CD4-positive, alpha-beta T cell treated with Interleukin-4 for 4 hours (primary cell): ENCODE measurements at places on chromosomes 13 and 19.

GRCh38 chr19:45099467-45100191, 6.7 kb downstream of the PPP1R37 start:
- DNase-seq, result no peak

- DNase-seq, result no peak
These were observed 224.7 kb upstream of the UBL3 start for GRCh38 chr13:30074955-30075614.

DNA sequence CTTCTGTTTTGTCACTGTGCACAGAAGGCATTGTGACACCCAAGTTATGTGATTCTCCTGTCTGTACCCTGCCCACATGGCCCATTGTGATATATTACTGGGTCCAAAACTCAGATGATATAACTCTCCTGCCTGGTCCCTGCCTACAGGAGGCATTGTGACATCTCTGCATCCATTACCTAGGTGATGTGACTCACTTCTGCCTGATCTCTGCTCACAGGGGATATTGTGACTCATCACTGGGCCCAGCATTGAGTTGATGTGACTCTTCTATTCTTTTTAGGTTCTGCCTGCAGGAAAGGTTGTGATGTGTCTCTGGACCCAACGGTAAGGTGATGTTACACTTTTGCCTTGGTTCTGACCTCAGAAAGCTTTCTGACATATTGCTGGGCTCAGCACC, 67.9 kb upstream of the ZNF724 start:
- DNase-seq, result no peak

- no peak for DNase-seq
These were observed 706 bp downstream of the TNFRSF19 start for GRCh38 chr13:23570921-23571315.

- no peak for DNase-seq
These were observed 117.1 kb upstream of the USP29 start for GRCh38 chr19:57002710-57003109.

DNA sequence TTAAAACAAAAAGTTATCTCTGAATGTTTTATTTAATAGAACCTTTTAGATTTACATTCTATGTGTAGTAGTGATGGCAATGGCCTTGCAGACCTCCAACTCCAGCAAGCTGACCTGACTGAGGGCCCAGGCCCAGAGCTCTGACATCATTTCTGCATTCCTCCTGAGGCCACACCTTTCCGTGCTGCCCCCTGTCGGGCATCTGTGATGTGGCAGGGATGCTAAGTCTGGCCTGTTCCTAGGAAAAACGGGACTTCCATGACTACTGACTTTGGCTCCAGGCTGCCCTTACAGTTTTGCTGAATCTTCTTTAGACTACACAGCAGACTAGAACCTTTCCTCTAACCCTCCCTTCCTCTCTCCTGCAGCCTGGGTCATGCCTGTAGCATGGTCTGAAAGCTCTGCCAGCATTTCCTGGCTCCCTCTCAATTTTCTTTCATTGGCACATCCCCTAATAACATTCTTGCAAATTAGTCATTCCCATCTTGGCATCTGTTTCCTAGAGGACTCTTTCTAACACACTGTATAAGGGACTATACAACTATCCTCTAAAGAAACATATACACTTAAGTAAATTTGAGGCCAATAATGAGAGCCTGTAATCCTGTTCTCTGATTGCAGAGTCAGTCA, 249.1 kb downstream of the GPC5 start:
- no peak for DNase-seq

DNA sequence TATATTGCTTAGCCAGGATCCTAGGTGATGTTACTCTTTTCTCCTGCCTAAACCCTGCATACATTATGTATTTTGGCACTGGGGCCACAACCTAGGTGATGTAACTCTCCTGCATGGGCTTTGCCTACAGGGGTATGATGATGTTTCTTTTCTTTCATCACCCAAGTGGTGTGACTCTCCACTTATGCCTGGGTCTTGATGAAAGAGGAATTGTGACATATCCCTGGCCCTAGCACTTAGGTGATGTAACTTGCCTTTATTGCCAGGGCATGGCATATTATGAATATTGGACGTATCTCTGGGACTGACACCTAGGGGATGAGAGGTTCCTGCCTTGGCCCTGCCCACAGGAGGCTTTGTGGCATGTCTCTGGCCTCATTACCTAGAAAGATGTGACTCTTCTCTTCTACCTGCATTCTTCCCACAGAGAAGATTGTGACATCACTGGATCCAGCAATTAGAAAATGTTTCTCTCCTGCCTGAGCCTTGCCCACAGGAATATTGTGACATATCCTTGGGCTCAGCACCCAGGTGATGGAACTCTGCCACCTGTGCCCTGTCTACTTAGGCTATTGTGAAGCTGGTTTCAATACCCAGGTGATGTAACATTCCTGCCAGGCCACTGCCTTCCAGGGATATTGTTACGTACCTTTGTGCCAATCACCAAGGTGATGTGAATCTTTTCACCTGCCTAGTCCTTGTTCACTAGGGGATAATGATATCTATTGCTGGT, 27.3 kb upstream of the ZNF254 start:
- no peak for DNase-seq

DNA sequence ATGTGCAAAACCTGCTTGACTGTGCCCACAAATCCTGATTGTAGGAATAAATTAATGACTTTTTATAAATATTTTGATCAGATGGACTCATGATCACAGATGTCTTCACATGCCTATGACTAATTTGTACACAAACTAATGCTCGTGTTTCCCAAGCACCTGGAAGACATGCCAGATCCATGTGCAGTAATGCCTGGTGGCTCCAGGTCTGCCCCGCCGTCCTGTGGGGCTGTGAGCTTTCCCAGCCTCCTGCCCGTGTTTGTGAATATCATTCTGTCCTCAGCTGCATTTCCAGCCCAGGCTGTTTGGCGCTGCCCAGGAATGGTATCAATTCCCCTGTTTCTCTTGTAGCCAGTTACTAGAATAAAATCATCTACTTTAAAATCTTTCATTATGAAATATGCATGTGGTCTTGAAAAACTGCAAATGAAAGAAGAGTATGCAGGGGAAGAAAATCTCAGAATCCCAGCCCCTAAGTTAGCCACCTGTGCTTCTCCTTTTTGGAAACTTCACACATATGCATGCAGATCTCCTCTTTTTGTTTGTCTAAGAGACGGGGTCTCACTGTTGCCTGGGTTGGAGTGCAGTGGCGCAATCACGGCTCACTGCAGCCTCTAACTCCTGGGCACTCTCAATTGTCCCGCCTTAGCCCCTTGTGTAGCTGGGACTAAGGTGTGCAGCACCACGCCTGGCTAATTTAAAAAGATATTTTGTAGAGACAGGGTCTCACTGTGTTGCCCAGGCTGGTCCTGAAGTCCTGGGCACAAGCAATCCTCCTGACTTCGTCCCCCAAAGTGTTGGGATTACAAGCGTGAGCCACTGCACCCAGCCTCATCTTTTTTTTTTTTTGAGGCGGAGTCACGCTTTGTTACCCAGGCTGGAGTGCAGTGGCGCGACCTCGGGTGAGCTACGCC, 6.2 kb downstream of the RPL28 start:
- no peak for DNase-seq

DNA sequence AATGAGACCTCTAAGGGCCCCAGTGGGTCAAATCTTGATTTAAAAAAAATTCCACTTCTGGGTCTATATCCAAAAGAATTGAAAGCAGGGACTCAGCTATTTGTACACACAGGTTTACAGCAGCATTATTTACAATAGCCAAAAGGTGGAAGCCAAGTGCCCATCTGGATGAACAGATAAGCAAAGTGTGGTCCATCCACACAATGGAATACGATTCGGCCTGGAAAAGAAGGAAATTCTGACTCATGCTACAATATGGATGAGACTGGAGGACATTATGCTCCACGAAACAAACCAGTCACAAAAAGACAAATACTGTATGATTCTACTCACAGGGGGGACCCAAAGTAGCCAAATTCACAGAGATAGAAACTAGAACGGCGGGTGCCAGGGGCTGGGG, 76.7 kb downstream of the CACNA1A start:
- DNase-seq, result no peak

- no peak for DNase-seq
These were observed 354.1 kb downstream of the SUCLA2 start for GRCh38 chr13:47647001-47647400.

DNA sequence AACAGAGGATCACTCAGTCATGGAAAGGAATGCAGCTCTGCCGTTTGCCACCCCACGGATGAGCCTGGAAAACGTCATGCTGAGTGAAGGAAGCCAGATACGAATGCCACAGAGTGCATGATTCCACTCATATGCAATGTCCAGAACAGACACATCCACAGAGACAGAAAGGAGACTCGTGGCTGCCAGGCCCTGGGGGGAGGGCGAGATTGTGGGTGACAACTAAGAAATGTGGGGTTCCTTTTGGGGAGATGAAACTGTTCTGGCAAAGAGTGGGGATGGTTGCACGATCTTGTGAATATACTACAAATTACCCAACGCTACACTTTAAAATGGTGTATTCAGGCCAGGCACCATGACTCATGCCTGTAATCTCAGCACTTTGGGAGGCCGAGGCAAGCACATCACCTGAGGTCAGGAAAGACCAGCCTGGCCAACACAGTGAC, 27.2 kb upstream of the NAPA start:
- DNase-seq, result no peak

DNA sequence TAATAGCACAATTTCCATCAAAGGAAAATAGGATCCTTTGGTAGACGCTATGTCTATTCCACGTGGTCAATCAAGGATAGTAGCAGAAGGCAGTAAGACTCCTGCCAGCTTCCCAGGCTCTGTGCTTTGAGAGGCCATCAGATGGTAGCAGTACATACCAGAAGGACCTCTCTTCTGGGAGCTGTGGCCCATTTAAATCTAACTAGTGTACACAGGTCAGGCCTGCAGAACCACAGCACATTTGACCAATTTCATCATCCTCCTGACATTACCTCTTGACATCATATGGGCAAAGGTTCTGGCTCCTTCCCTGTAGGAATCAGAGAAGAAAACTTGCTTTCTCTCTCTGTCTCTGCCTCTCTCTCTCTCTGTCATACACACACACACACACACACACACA, 229.6 kb upstream of the HTR2A start:
- no peak for DNase-seq

DNA sequence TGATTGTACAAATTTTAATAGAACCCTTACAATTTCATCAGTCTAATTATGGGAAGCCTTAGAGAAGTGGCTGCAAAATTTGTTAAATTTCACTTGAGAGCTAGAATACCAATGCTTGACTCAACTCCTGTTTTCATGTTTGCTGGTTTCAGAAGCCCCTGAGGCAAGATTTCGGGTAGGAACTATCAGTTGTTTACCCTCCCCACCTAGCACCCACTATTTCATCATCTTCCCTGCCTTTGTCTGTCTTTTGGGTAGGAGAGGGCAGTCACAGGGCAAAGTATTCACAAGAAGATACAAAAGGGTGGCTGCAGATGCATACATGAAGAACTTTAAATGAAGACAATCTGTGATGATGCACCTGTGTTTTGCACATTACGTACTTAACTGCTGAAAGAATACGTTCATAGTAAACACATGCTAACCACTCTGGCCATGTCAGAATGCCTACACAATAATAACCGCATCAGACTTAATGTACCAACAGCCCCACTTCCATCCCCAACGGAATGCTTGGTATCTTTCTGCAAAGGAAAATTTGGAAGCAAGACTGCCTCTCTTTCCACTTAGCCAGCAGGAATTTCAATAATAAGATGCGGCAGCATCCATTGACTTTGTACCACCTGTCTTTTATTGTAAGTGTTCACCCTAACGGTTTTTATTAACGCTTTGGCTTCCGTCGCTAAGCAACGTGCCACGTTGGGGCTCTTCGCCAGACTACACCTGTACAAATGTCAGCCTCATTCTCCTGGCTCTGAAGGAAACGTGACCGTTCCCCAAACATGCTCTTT, 30.4 kb downstream of the TPT1 start:
- DNase-seq, result no peak

GRCh38 chr13:66414066-66414800, 815.9 kb downstream of the PCDH9 start:
- no peak for DNase-seq

DNA sequence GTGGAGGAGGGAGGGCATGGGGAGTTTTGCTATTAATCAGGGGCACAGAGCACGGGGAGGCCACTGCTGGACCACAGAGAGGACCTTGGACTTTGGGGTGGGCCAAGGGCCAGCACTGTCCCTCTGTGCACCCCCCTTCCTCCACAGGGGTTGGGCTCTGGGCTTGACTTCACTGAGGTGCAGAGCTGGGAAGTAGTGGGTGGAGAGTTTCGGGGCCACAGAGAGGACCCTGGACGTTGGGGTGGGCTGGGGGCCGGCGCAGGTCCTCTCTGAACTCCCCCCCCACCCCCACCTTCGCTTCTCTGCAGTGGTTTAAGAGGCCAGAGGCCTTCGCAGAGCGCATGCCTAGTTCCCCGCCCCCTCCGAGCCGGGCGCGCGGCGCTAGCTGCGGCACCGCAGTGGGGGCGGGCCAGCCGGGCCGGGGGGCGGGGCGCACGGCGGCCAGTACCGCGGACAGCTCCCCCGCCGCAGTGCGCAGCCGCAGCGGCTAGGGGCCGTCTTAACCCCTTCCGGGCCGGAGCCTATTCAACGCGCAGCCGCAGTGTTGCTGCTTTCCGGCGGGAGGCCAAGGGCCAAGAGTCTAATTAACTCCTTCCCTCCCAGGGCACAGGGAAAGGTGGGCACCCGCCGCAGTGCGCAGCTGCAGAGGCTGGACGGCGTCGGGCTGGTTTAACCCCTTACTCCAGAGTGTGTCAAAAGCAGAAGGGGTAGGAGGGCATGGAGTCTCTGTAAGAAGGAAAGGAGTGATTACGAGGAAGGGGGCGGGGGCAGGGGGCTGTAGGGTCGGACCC, 3.7 kb downstream of the KCNC3 start:
- peak; percentile 42 for DNase-seq

GRCh38 chr13:27374650-27375049, 49.8 kb upstream of the GTF3A start:
- peak; percentile 62 for DNase-seq

- DNase-seq, result no peak
These were observed 36.4 kb upstream of the IGFL4 start for GRCh38 chr19:46076951-46077814.

GRCh38 chr13:73419186-73419585, 360.4 kb downstream of the KLF5 start:
- DNase-seq, result no peak

DNA sequence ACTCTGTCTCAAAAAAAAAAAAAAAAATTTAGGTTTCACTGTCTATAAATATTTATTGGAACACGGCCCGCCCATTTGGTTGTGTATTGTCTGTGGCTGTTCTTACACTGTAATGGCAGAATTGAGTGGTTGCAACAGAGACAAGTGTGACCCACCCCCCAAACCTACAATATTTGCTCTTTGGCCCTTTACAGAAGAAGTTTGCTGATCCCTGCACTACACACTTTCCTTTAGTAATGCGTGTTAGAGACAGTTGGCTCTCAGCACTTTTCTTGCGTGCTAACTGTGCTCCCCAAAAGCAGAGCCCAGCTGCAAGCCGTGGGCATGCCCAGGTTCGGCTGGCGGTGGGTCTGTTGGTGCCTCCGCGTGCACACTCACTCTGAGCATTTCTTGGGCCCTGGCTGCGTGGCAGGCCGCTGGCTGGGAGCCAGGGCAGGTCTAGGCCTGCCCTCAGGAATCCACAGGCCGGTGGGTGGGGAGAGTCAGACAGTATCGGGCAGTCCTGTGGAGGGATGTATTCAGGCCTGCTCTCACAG, 72.6 kb downstream of the SIPA1L3 start:
- DNase-seq, result no peak
